EH (cell line): ENCODE measurements at places on chromosomes 2 and 18.

- DNase-seq = no peak
These were observed 96.8 kb downstream of the DSC3 start for GRCh38 chr18:30945761-30946160.

DNA sequence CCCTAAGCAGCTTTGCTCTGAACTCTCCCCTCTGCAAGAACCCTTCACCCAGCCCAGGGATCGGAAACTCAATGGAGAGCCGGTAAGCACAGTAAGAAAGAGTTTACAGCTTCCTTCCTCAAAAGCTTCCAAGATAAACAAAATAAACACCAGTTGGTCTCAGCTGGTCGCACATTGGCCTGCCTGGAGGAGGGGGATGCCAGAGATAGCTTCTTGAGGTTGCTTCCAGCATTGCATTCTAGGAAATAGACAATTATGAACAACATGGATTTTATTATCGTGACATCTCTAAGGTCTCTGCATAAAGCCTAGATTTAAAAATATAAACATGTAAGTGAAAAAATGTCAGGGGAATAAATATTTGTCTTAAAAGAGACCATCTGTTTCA lies 141.5 kb upstream of the PKDCC start:
- peak; percentile 34 for DNase-seq

DNA sequence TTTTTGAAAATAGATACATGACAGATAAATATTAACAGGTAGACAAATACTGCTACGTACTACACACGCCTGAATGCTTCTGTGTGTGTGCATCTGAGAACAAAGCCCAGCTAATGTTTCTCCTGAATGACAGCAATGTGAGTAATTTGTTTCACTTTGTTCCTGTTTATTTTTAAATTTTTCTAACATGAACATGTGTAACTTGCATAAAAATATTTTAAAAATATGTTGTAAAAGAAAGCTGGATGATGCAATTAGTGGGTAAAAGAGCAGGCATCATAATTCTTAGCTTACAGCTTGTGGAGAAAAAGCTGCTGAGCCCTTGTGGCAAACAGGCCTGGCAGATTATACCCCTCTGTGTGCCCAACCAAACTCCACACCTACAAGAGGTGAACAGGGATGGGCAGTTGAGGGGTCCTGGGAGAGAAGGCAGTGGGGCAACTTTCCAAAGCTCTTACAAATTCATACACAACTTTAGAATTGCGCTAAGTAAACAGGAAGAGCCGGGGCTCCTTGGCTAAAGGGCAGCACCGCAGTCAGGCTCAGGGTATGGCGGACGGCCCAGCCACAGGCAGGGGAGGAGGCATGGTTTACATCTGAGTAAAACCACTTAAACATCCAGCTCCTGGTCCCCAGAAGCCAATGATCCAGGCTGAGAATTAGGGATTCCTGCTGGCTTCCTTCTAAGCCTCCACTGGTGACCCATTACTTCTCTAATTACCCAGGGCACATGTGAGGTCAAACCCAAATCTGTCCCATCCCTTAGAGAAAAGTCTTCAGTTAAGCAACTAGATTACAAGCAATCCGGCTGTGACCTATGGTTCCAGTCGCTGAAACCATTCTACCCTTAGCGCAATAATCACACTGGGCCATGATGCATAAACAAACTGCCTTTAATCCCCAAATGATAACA lies 14.0 kb downstream of the PXDN start:
- peak; percentile 96 for DNase-seq

GRCh38 chr2:136764452-136765255 lies 691 bp upstream of the THSD7B start:
- DNase-seq = no peak

GRCh38 chr18:7921938-7922587 lies 354.9 kb downstream of the PTPRM start:
- DNase-seq = peak; percentile 74
